ENCODE measurements at places on chromosomes 12 and 14.

DNA sequence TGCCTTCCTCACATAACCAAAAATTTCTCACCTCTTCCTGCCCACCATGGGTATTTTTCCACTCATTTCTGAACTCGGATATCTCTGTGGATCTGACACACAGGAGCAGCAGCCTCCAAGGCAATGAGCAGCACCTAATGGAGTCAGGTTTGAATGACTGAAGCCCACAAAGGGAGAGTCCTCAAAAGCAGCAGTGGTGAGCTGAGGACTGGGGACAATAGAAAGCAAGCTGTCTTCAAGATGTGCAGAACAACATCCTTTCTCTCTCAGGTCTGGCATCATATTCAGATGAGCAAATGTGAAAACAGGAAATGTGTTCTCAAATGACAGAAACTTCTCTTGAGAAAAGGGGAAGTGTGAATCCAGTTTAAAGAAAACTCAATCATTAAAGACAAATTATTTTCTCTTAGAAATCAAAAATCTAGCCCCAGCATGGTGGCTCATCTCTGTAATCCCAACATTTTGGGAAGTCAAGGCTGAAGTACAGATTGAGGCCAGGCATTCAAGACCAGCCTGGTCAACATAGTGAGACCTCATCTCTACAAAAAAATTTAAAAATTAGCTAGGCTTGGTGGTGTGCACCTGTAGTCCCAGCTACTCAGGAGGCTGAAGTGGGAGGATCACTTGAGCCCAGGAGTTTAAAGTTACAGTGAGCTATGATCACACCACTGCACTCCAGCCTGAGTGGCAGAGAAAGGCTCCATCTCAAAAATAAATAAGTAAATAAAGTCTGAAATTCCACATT is 54.2 kb downstream of the C12orf42 start:
- DNase-seq: no peak

GRCh38 chr12:70663838-70664237 is 26.6 kb upstream of the PTPRB start:
- DNase-seq: peak; percentile 18

DNA sequence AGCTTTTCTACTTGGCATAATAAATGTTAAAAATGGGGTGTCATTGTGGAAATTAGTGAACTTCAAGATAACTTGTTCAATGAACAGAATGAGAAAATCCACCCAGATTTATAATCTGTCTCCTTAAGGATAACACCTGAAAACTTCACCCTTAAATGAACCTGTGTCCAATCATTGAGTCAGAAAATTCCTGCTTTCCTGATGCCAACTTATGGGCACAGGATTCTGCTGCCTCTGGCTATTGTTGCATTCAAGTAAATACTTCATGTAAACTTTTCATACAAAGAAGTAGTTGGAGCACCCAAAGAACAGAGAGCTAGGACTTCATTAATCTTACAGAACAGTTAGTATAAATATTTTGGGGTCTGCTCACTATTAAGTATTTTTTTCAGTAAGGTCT is 98.9 kb upstream of the PLEKHA5 start:
- no peak for DNase-seq

DNA sequence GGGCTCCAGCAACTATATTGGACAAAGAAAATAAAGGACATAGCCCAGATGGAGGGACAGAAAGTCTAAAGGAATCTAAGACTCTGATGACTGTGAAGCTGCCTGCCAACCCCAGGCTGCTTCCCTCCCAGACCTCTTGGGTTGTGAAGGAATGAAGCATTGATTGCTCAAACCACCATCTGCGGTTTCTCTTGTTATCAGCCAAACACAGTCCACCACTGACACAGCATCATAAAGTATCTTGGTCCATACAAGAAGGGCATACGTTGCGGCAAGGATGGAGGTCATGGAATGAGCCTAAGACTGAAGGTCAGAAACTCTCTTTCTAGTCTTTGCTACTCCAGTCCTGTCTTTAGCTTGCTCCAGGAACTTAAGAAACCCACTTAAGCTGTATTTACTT is 58.5 kb upstream of the PLXNC1 start:
- DNase-seq: no peak

DNA sequence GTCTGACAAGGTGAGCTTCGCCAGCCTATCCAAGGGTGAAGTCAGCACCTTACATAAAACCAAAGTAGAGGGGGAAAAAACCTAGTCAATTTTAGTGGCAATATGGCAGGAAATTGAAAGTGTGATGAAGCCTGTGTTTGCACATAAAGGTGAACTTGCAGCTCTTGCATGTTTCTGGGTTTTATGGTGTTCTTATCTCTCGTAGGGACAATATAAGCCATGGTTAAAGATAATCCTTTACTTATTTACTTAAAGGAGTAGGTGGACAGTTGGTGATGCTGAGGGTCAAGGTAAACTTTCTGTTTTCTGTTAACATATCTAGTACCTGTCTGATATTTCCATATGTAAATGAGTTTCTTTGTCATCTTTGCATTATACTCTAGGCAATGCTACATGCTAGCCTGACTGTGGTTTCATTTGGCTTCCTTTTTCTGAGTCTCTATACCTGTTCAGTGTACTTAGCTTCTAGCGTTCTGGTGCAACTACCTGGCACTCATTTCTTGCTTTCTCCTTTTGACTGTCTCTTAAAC is 32.8 kb downstream of the CCDC91 start:
- DNase-seq: no peak

GRCh38 chr14:105215602-105216001 is 32.7 kb upstream of the BTBD6 start:
- no peak for DNase-seq

DNA sequence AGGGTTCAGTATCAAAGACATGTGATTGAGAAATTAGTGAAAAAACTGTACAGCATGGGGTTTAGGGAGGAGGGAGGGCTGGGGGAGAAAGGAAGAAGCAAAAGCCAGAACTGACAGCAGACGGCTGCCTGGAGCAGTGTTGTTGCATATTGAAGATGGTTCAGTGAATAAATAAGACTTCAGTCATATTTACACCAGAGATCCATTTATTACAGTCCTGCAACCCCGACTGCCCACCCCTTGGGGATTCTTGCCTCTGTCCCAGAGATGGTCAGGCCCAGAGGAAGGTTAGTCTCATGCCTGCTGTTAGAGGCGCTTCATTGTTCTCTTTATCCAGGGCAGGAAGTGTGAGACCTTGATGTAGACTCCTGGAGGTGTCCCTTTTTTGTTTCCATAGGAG is 3.2 kb downstream of the GZMH start:
- no peak for DNase-seq

- peak; percentile 11 for DNase-seq
Measured at GRCh38 chr12:96810057-96810456, 97.0 kb upstream of the NEDD1 start.

DNA sequence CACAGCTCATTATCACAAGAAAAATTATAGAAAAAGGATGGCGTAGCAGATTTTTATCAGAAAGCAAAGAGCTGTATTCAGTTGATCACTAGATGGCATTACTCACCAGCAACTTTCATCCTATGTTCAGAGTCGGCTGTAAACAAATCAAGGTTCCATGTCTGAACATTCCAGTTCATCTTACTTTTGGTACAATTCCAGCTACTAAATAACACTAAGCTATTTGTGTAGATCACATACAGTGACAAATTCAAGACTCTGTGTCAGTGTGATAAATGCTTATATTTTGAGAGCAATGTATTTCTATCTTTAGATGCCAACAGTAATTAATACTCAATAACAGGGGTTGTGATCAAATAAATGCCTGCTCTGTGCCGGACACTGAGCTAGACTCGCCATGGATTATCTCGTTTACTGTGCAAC is 30.1 kb downstream of the NRDE2 start:
- peak; percentile 33 for DNase-seq

DNA sequence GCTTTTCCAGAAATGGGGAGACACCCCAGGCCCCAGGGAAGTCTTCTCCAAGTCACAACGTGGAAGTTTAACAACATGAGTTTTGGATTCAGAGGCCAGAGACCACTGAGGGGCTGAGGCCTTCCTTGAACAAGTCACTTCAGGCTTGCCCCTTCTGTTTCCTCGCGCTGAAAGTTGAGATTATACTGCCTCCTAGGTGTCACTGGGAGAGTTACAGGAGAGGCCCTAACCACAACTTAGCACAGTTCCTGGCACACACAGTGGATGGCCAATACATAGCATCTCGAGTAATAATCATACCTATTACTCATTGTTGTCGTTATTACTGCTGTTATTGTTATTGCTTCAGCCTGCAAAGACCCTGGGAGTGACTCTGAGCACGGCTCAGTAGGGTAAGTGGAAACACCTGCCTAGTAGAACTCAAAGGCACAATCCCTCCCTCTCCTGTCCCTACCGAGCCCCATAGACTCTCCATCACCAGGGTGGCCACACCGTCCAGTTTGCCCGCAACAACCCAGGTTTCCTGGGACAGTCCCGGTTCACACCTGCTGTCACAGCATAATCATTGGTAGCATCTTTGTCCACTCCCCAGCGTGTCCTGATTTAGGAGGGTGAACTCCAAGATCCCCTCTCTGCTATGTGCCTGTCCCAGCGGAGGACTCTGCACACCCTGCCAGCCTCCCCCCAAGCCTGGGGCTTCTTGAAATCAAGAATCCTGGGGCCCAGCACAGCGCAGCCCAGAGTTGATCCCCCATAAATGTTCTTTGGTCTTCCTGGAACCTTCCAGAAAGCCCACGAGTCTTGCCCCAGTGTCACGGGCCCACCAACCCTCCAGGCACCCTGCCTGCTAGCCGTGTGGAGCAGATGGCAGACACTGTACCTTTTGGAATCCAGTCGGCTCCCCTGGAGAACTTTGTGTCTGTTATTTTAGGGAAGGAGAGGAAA is 85.0 kb downstream of the SYNE3 start:
- DNase-seq: peak; percentile 77

DNA sequence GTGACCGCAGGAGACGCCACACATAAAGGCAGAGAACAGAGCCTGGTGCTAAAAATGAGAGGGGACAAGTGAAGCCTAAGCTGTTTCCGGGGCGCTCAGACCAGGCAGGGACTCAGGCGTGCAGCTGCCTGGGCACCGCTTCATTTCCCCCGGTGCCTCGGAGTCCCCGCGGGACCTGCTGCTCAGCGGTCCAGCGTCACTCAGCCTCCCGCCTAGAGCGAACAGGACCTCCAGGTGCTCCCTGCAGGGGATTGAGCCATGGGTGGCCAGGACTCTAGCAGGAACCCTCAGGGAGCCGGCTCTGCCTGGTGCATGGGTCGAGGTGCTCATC is 31.0 kb downstream of the CCDC85C start:
- DNase-seq: no peak

GRCh38 chr14:61460063-61460462 is 138.7 kb downstream of the PRKCH start:
- no peak for DNase-seq

DNA sequence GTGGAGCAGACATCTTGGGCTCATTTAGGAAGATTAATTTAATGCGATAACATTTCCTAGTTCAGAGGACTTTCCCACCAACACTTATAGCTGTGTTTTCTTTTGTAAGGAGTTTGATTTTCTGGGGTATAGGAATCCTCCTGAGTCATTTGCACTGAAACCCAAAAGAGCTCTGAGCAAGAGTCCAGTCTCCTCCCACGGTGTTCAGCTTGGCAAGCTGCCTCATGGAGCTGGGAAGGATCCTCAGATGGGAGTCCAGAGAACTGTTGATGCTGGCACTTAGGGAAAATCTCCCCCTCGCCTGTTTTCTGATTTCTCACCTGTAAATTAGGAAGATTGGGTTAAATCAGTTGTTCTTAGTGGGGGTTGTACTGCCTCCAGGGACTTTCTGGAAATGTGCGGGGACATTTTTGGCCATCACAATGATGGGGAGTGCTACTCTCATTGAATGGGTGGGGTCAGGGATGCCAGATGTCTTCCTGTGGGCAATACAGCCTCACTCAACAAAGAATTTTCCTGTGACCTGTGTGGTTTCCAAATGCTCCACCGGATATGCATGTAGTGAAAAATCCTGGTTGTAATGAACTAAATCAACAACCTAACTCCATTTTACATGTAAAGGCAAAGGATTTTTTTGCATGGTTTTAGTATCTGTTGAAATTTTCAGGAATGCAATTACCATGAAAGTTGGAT is 150.6 kb downstream of the ADCK1 start:
- no peak for DNase-seq

DNA sequence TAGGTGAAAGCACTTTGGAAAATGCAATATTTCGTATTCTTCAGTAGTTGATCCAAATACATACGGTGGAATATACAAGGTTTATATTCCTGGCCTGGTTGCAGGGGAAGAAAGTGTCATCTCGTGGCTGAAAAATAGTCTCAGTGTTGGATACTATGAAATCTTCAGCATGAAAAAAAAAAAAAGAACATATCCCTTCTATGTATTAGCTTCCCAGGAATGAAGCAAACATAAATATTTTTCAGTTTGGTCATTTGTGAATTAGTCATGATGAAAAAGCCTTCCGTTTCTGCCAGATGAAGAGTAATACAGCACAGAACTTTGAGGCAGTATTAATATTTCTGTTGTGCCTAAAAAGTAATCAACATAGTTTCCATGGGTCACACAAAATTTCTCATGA is 36.7 kb downstream of the FLRT2 start:
- DNase-seq: no peak

DNA sequence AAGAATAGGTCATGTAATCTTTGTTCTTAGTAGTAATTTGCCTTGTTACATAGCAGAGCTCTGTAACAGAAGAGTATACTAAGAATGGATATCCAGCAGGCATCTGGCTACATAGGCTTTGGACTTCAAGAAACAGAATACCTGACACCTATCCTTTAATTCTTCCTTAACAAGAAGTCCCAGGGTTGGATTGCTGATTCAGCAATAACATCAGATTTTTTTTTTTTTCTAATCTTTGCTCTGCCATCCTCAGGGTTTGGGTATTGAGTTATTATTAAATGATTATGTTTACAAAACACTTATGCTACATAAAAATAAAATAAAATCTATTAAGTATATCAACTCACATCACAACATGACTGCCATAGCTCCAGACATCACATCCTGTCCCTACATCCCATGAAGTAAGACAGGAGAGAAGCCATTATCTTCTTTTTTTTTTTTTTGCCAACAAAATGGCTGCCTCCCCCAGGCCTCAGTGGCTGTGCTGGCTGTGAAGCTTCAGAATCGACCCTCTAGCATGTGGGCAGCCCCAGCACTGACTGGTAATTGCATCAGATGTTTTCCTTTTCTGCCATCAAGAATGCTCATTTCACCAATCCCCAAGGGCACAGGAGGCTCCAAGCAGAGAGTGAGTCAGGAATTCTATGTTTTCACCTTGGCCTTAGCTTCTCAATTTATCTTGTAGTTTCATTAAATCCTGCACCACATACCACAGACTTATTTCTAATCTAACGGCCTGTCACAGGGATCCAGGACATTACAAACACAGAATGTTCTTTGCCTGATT is 186.2 kb downstream of the DICER1 start:
- no peak for DNase-seq

DNA sequence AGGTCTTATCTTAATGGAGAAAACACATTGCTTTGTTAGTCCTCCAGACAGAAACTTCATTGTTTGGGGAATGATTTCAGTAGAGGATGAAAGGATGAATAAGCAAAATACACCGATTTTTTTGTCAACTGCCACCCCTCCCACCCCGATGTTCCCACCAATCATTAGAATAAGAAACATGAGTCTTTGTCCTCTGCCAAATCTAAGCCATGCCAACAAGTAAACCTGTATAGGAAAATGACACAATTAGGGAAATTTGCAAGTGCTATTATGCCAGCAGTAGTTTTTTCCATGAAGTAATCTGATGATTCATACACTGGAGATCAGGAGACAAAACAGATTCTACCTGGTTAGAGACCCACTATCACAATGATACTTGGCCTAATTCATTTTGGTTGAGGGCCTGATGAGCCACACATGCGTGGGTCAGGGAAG is 35.9 kb downstream of the FLRT2 start:
- no peak for DNase-seq
